ENCODE measurements at places on chromosomes 5 and 9.

- DNase-seq: peak; percentile 11
Measured at GRCh38 chr5:10892147-10892910, 131.3 kb upstream of the DAP start.

GRCh38 chr9:35840881-35841644 is 12.0 kb downstream of the TMEM8B start:
- DNase-seq: no peak

DNA sequence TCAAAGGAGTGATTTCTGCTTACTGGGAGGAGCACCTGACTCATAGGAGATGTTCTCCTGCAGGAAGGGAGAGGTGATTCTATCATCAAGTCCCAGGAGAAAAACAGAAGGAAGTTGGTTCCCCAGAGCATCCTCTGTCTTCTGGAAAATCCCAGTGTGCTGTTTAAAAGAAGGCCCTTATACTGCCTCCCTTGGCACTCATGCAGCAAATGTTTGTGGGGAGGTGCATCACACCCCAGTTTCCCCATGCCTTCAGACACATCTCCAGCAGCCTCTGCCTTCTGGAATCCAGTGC is 63.1 kb downstream of the PPARGC1B start:
- no peak for DNase-seq

DNA sequence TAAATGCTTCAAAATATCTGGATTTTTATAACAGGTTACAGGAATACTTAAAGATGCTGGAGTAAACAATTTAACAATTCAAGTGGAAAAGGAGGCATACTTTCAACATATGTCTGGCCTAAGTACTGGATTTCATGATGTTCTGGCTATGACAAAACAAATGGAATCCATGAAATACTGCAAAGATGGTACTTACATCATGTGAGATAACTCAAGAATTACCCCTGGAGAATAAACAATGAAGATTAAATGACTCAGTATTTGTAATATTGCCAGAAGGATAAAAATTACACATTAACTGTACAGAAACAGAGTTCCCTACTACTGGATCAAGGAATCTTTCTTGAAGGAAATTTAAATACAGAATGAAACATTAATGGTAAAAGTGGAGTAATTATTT is 35.6 kb downstream of the SLC30A5 start:
- DNase-seq: no peak

DNA sequence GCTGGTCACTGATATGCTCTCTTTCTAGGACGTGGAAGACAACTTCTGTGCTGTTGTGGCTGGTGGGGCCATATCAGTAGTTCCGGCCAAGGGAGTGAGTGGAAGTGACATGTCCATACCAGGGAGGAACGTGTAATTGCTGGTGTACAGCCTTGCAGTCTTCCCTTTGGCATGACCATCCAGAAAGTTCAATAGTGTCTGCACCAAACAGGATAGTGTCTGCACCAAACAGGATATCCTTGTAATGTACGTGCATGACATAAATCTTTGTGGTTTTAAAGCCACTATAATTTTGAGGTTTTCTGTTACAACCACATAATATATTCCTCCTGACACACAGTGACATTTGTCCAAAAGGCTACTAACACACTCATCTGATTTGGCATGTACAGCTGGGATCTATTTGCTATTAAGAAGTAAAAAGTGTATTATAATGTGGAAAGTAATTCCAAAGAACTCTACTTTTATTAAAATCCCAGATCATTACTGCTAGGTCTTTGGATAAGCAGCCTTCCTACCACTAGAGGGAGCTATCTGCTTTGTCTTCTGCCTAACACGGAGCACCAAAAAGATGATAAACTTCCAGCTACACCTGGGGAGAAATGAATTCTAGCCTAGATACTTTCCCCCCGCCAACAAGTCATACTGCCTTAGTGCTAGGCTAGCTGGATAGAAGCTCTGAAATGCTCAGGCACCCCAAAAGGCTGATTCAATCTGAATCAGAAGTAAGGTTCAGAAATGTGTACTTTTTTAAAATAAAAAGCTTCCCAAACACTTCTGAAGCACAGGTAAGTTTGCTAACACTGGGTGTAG is 52.7 kb downstream of the RNF145 start:
- DNase-seq: peak; percentile 37

- no peak for DNase-seq
Measured at GRCh38 chr9:129489838-129490582, 130.9 kb downstream of the C9orf50 start.

DNA sequence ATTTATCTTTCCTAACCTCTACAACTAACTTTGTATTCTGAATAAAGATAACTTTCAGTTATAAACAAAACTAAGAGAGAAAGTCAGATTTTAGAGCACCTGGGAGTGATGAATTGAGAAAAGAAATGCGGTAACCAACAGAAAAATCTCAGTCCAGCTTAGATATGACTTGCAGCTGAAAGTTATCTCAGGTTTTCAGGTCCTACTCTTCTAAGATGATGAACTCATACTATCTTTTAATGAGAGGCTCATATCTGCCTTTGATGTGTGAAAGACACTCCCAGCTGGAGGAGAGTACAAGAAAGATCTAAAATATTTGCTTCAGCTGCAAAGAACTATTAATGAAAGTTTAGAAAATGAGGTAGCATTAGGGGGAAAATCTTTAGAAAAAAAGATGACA is 190.5 kb downstream of the DENND1A start:
- no peak for DNase-seq

DNA sequence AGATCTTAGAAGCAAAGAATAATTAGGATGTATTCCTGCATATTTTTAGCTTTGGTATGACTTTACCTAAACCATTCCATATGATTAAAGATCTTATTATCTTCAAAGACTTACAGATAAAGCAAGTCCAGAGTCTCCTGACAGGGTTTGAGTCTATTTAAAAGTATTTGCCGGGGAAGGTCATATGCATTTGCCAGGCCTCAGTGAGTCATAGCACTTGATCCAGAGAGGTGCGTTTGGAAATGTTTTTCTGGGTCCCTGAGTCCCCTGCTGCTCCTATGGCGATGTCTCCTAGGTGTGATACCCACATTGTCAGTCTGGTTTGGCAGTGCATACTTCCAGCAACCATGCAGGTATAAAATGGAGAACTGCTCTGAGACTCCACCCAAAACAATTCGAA is 217.0 kb downstream of the FBXL7 start:
- no peak for DNase-seq

DNA sequence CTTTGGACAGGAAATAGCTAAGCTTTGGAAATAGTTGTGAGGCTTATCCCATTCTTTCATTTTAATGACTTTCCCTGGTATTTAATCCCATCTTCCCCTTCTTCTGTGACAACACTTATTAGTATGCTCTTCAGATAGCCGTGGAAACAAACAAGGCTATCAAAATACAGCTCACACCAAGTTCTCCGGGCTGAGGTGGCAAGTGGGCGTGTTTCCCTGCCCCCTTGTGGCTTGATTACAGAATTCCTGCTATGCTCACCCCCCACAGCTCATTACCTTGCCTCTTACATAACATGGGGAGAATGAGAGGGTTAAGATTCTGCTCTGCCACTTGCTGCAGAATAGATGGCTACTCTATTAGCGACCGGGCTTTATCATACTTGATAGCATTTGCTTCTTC is 437.1 kb upstream of the TLE4 start:
- no peak for DNase-seq

GRCh38 chr5:3784854-3785253 is 189.2 kb downstream of the IRX1 start:
- no peak for DNase-seq

DNA sequence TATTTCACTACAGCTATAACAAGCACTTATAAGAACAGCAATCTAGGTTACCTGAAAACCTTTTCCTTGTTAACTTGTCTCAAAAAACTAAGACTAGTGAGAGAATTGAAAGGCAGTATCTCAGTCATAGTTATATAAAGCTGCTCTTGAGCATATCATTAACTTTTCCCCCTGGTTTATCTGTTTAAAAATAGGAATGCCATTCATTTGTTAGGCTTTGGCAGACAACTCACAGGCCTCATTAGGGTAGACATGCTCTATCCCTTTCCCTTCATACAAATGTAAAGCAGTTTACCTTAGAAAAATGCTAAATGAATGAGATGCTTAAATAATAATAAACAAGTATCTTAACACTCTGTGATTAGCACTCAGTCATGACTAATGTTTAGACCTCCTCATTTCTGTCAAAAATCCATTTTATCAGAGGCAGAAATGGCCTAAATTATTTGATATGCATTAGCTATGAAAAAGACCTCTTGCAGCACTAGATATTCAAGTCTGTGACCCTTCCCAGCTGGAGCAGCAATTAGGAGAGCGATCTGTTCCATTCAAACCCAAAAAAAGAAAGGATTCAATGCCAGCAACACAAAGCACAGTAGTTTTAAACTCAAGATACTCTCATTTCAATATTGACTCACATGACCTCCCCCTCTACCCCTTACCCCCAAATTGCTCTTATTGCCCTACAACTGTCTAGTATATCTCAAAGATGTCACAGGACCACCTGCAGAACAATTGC is 1578.8 kb upstream of the WWC1 start:
- no peak for DNase-seq

DNA sequence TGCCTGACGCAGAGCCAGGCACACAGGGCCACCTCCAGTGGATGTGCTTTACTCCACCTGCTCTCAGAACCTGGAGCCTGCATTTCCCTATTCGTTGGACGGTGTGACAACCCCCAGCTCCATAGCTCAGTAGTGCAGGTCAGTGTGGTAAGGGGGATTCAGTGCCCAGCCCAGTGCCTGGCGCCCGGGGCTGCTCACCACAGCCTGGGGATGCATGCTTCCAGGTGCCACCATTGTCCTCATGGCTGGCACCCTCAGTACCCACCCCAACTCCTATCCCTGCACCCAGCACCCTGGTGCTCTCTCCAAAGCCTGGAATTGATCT is 32.8 kb upstream of the ADAMTS2 start:
- DNase-seq: no peak

DNA sequence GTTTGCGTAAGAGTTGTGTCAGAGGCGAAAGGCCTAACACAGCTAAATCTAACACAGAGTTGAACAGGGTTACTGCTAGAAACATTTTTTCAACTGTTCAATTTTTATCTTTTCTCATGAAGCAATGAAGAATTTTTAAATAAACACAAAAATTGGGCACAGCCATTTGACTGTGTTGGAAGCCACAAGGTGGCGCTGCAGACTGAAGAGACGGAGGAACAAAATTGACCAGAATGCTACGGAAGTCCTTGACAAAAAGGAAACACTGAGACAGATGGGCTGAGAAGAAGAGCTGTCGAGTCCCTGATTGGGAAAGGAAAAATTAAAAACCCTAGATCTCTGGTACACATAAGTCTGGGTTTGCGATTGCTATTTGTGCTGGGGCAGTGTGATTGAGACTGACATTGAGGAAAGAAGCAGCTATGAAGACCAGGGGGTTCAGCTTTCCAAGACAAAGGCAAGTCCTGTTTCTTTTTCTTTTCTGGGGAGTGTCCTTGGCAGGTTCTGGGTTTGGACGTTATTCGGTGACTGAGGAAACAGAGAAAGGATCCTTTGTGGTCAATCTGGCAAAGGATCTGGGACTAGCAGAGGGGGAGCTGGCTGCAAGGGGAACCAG is at the start of gene PCDHB9:
Gene PCDHB9 (plus strand): TSS at position 265 of the 616 bp plus-strand sequence. CDS start 158 bp downstream, at position 423.
- DNase-seq: no peak

GRCh38 chr5:154138701-154139100 is 51.8 kb upstream of the GALNT10 start:
- no peak for DNase-seq

DNA sequence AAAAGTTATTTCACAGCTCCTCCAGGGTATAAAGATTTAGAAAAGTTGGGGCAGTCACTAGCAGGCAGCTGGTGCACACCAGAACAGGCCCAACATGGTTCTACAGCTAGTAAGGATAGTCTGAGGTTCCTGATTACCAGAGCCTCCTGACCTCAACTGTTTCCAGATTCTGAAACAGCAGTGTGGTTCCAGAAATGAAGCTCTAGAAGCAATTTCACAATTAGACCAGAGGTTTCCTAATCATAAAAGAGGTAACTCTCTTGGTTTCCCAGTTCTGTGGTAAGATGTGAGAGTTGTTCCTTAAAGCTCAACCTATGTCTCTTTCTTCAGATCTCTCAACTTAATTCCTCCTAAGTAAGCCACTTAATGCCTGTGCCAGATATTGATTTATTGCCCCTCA is 11.9 kb downstream of the AGTPBP1 start:
- no peak for DNase-seq

- DNase-seq: no peak
Measured at GRCh38 chr5:149969181-149969930, 8.8 kb downstream of the SLC26A2 start.

- DNase-seq: no peak
Measured at GRCh38 chr9:93673839-93674334, 97.5 kb downstream of the PHF2 start.

DNA sequence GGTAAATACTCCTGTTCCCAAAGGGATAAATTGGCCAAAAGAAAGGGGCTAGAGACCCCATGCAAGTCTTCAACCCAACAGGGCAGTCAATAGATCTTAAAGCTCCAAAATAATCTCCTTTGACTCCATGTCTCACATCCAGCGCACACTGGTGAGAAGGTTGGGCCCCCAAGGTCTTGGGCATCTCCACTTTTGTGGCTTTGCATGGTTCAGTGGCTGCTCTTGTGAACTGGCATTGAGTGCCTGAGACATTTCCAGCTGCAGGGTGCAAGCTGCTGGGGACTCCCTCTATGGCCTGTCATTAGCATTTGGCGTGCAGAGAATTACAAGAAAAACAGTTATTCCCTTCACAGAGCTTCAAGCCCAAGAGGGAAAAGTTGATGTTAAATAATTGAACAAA is 224.7 kb downstream of the MTRR start:
- no peak for DNase-seq

All from SHP77 treated with DMSO at 0.1 percent for 48 hours (cell line).